ENCODE measurements at places on chromosomes 3 and 15.

DNA sequence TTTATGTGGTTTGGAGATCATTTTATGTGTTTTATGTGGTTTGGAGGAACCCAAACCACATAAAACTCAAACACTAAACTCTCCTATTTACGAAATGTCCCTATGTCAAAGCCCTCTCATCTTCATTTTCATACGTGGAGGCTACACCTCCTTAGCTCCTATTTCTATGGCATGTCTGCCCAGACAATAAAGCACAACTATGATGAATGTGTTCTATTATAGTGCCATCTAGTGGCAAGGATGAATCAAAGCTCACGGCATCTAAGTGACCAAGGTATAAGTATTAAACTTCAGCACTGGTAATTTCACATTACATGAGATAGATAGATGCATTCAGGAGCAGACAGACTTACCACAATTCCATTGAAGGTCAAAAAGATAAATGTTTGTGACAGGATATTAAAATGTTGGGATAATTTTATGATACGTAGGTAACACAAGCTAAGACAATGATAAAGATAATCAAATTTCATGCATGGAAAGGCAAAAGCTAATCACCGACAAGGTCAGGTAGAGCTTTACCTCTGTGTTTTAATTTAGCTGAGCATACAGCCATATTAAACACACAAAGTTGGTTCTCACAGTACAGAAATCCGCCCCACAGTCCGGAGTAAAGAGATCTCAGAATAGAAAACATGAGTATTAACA lies 130.6 kb upstream of the FHIT start:
- no peak for DNase-seq

- DNase-seq: no peak
Observed at GRCh38 chr15:93913871-93914270, 317.5 kb upstream of the MCTP2 start.

- DNase-seq: no peak
Observed at GRCh38 chr3:112744825-112745566, 101.7 kb downstream of the CD200R1L start.

- DNase-seq: no peak
Observed at GRCh38 chr3:155702745-155703591, 41.9 kb downstream of the PLCH1 start.

GRCh38 chr3:45042162-45042561 lies 16.1 kb downstream of the CLEC3B start:
- no peak for DNase-seq

DNA sequence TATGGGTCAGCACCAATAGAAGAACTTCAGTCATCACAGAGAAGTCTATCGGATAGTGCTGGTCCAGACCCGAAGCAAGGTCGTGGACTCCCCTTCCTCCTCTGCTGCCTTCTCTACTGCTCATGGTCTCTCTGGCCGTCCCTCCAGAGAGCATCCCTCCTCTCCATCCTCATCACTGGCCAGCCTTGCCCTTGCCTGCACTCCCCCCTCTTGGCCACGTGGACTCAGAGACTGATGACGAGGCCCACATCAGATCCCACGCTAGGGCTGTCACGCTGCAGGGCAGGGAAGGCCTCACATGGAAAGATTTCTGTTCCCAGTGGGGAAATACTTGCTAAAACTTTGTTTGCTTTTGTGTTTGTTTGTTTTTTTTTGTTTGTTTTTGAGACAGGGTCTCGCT lies 35.3 kb downstream of the IGDCC3 start:
- DNase-seq: no peak

- no peak for DNase-seq
Observed at GRCh38 chr15:65326117-65326526, 21.6 kb downstream of the RNU5B-1 start.

DNA sequence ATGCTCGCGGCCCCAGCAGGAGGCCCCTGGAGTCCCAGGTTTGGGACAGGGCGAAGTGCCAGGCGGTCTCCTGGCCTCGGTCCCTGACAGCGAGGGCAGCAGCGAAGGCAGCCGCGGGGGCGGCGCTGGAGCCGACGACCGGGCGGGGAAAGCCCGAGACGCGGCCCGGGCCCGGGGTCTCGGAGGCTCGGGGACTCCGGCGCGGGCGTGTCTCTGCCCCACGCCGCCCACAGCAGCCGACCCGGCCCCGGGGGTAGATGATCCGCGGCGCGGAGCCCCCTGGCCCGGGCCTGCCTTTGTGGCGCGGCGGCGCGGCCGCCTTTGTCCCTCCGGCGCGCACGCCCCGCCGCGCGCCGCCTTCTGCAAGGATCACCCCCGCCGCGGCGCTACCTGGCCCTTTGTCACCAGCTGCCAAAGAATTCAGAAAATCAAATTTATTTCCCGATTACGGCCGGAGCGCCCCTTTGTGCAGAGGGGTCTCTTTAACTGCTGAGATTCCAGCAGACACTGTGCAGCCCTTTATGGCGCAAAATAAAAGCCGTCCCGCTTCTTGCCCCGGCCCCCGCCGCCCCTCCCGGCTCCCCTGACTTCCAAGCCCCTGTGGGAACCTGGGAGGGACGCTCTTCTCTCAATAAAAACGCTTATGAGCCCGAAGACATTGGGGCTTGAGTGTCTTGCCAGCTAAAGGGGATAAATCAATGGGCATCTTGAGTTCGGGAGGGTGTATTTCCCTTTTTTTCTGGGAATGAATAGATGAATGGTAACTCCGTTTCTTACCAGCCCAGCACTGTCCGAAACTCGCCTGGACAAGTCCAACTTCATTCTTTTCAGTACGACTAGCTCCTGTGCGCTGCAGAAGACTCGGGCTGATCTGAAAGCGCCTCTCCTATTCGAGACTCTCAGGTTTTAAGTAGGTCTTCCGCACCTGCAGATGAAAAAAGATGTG lies 68.4 kb downstream of the HES1 start:
- no peak for DNase-seq

- DNase-seq: no peak
Observed at GRCh38 chr15:72070817-72071447, 47.0 kb downstream of the MYO9A start.

GRCh38 chr15:48965972-48966371 lies 2.3 kb upstream of the SHC4 start:
- no peak for DNase-seq

GRCh38 chr3:180390313-180390712 lies 211.7 kb upstream of the TTC14 start:
- no peak for DNase-seq
